ENCODE measurements at places on chromosomes 6 and 20.

GRCh38 chr6:105485456-105485855 is 82.6 kb upstream of the PREP start:
- no peak for DNase-seq

- no peak for DNase-seq
Observed at GRCh38 chr6:50862176-50862575, 43.5 kb downstream of the TFAP2B start.

GRCh38 chr6:71248306-71248765 is 40.3 kb upstream of the OGFRL1 start:
- DNase-seq = no peak

GRCh38 chr6:2976571-2977085 is 5.3 kb upstream of the SERPINB6 start:
- no peak for DNase-seq

- no peak for DNase-seq
Observed at GRCh38 chr6:5108068-5108467, 22.9 kb downstream of the PPP1R3G start.
